GM23338 (cell line): ENCODE measurements at places on chromosomes 3 and 15. TPM values are rescaled to one million over a fixed set of nuclear protein-coding genes. Genes with fewer than 3 reads are reported as not detected.

DNA sequence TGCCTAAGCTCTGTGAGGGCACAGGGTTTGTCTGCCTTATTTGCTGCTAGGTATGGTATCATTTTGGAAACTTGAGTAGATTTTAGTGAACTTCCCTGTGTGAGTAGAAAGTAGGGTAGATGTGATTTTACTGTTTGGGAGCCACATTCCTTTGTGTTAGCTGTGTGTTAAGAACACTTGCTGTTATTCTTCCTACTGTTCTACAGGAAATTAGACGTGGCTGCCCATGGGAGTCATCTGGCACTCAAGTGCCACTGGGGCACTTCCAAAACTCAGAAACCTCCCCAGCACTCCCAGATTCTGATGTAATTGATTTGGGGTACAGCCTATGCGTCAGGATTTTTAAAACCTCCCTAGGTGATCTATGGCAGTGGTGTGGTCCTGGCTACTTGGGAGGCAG lies 369.9 kb upstream of the C2CD4B start:
- no peak for DNase-seq

- no peak for DNase-seq
These were observed 901.5 kb upstream of the SEMA6D start for GRCh38 chr15:46815765-46816164.

HIGD2B gene
- not detected in 2 replicates for total RNA-seq

ATP13A5 gene
- total RNA-seq, result not detected in 2 replicates

CCDC54 gene
- not detected in 2 replicates for total RNA-seq

CERS3 gene
- total RNA-seq, result 0.12 and 2.2 TPM in 2 replicates
